ENCODE measurements at places on chromosomes 3 and 15.
A peak's percentile ranks its signal among the peaks of the same experiment; 100 is the strongest.

- no peak for DNase-seq
Measured at GRCh38 chr3:52829906-52830463, 487 bp downstream of the ITIH4 start.

DNA sequence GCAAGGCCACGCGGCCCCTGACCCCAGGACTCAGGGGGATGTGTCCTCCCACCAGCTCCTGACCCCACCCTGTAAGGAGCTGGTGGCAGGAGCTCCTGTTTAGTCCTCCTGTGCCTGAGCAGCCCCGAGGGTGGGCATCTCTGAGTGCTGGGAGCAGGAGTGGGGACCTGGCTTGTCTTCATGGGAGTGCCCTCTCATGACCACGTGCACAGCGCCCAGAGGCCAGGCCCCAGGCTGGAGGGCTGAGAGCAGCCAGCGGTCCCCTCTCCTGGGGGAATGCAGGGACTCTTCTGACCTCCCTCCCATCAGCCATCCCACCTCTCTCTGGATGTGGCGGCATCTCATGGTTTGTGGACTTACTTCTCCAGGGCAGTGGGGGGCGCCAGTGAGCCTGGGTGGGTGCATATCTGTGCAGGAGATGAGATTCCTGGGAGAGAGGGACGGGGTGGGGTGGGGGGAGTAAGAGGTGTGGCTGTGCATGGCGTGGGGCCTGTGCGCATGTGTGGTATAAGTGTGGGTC, 205.6 kb downstream of the TBC1D2B start:
- peak; percentile 39 for DNase-seq

GRCh38 chr3:12590096-12590495, 33.2 kb downstream of the MKRN2 start:
- no peak for DNase-seq

- no peak for DNase-seq
Measured at GRCh38 chr3:8266730-8267131, 234.9 kb upstream of the LMCD1 start.

GRCh38 chr3:25885544-25885943, 95.7 kb downstream of the OXSM start:
- DNase-seq: no peak

DNA sequence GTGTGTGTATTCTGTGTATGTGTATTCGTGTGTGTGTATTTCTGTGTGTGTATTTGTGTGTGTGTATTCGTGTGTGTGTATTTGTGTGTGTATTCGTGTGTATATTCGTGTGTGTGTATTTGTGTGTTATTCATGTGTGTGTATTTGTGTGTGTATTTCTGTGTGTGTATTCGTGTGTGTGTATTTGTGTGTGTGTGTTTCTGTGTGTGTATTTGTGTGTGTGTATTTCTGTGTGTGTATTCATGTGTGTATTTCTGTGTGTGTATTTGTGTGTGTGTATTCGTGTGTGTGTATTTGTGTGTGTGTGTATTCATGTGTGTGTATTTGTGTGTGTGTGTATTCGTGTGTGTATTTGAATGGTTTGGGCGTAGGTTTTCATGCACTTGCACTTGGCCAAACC, 405.4 kb downstream of the SOX2 start:
- no peak for DNase-seq

- no peak for DNase-seq
Measured at GRCh38 chr3:196440041-196440537, 7.9 kb upstream of the UBXN7 start.

- DNase-seq: peak; percentile 45
Measured at GRCh38 chr3:114214542-114215341, 22.6 kb downstream of the ZNF80 start.

GRCh38 chr3:175349168-175349567, 490.0 kb downstream of the NAALADL2 start:
- DNase-seq: no peak

DNA sequence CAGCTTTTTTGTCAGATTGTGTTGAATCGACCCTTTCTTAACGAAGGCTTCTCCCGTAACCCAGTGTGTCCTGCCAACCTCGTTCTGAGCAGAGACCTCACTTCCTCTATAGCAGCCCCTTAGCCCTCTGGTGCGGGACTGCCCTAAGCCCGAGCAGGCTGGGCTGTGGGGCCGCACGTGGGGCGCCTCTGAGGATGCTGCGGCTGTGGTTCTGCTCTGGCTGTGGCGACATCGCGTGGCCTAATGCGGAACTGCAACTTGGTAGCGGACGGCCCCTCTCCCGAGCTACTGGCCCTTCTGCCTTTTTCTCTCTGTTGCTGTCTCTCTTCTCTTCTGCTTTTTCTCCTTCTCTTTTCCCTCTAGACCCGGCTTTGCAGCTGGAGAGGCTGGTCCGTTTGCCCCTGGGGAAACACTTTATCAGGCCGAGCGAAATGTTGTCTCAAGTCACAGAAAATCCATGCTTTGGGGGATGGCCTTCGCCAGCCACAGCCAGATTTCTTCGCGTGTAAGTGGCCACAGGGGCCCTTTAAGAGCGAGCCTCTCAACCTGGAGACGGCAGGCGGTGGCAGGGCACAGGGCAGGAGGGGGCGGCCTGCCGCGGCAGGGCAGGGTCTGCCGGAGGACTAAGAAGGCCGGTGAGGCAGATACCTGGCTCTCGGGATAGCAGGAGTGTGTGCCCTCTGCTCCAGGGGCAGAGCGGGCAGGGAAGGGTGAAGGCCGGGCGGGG, 19.4 kb upstream of the KIF23 start:
- peak; percentile 97 for DNase-seq

- no peak for DNase-seq
Measured at GRCh38 chr15:31101262-31102038, at the start of gene TRPM1. TRPM1 (minus strand) TSS chr15:31101725; CDS start chr15:31081355, 20,370 bp downstream.

DNA sequence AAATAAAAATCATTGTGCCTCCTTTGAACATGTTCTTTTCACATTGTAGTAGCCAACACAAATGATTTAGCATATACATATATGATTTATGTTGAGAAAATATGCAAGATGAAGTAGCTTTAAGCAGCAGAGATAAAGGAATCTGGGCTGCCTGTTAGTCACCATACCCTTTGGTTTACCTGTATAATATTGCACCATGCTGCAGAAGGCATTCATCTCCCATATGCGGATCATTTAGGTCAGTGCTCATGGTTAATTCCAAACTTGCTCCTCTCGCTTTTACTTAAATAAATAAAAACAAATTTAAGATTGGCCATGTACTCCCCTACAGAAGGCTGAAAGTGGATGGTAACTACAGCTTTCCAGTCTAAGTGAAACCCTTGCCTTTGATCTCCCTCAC, 86.7 kb upstream of the TBL1XR1 start:
- DNase-seq: no peak

DNA sequence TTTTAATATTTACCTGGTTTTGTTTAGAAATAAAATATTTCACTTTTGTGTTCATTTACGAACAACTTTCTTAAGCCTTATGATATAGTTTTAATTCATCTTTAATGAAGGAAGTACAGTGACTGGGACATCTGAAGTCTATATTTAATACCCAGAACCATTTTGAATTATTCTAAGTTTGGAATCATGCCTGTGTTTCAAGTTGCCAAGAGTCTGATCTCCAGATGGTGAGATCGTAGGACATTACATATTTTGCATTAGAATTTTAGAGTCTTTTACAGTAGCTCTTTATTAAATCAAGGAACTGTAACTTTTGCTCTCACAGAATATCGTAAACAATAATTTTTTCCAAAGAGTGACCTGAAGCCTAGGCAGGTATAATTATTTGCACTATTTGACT, 420.7 kb downstream of the SI start:
- no peak for DNase-seq

DNA sequence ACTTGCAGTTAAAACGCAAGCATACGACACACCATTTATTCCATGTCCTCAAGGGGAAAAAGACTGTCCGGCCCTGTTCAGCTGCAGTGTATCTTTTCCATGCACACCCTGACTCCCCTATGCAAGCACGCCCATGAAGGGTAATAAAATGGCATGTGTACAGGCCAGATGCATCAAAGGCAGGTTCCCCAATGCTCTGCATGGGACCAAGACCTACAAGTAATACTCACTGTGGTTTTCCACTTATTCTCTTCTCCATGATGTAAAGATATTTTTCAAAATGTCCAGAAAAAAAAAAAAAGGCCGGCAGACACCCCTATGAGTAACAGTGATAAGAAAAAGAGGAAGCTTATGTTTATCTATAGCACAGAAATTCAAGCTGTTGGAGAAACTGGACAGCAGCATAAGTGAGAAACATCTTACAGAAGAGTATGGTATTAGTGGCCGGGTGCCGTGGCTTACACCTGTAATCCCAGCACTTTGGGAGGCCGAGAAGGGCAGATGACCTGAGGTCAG, 70.8 kb downstream of the MCF2L2 start:
- no peak for DNase-seq

- DNase-seq: peak; percentile 48
Measured at GRCh38 chr15:95025924-95026728, 794.8 kb downstream of the MCTP2 start.

- no peak for DNase-seq
Measured at GRCh38 chr3:63891518-63891917, 20.7 kb downstream of the SCAANT1 start.

DNA sequence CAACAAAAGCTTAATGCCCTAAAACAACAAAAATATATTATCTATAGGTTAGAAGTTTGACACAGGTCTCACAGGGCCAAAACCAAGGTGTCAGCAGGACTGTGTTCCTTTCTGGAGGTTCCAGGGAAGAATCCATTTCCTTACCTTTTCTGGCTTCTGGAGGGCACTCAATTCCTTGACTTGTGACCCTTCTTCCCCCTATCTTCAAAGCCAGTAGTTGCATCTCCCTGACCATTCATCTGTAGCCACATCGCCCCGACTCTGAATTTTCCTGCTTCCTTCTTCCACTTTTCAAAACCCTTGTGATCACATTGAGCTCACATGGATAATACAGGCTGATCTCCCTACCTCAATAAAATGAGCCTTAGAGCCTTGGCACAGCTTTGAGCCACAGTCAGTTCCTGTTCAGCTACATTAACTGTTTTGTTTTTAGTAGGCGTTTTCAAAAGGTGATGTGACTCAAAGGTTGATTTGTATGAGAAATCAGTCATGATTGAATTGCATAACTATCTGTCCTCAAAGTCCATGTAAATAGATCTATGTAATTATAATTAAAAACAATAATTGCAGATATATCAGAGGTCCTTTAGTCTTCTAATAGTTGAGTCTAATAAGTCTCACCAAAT, 12.4 kb downstream of the PFN2 start:
- no peak for DNase-seq

GRCh38 chr3:54427941-54428871, 305.9 kb downstream of the CACNA2D3 start:
- peak; percentile 52 for DNase-seq

GRCh38 chr3:15207836-15208504, 1.9 kb downstream of the CAPN7 start:
- no peak for DNase-seq

DNA sequence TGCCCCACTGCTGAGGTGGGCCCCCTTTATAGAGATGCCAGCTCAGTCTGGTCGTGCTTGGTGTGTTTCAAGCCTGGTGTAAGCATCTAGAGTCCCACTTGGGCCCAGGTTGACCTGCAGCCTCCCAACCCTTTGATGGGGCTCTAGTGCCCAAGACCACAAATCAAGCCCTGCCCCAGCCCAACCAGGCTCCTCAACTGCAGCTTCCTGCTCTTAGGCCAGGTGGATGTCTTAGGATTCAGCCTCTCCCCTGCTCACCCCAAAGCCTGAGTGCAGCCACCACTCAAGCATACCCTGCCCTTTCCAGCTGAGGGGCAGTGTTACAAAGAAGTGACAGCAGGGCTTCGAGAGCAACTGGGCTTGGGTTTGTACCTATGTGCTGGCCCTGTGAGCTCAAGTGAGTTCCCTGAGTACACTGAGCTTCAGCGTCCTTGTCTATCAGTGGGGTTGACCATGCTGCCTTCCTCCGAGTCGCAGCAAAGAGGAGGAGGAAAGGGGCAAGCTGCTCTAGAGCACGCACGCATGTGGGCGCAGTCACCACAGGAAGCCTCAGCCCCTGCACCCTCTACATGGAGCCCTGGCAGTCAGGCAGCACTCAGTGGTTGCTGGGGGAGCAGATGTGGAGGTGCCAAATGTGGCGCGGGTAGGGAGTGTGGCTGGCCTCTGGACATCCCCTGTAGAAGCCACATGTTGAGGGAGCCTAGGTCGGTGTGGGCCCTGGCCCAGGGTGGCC, 120.7 kb downstream of the EEFSEC start:
- DNase-seq: no peak

DNA sequence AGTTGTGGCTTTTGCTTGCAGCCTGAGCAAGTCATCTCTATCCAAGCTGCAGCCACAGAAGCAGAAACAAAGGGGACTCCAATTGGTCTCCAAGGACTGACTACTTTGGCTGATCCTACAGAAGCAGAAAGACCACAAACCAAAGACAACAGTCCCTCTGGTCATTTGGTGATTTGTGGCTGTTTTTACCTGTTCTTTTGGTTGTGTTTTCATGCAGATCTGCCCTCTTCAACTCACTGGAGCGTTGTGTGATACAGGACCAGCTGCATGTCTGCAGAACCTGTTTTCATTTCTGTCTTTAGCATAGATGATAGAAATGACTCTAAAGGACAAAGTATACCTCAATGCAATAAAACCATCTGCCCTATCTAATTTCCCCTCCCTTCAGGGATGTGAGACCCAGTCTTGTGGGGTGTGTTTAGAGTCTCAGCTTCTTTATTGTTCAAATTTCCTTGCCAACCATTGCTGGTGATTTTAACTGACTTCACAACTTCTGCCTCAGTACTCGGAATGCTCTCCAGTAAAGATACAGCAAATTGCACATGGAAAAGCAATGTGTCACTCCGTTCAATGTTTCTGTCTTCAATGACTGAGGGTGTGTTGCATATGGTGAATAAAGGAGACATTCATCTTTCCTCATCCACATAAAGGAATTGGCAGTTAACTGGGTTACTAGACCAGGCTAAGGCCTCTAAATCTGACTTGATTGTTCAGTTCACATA, 48.9 kb upstream of the SLC7A14 start:
- no peak for DNase-seq

- DNase-seq: no peak
Measured at GRCh38 chr3:113174304-113174703, 37.1 kb upstream of the BOC start.

GRCh38 chr3:109177908-109178307, 41.4 kb downstream of the C3orf85 start:
- DNase-seq: no peak

- no peak for DNase-seq
Measured at GRCh38 chr15:41013691-41014414, 60.6 kb downstream of the CHAC1 start.

- DNase-seq: no peak
Measured at GRCh38 chr3:137762674-137763593, 1.2 kb upstream of the SOX14 start.

DNA sequence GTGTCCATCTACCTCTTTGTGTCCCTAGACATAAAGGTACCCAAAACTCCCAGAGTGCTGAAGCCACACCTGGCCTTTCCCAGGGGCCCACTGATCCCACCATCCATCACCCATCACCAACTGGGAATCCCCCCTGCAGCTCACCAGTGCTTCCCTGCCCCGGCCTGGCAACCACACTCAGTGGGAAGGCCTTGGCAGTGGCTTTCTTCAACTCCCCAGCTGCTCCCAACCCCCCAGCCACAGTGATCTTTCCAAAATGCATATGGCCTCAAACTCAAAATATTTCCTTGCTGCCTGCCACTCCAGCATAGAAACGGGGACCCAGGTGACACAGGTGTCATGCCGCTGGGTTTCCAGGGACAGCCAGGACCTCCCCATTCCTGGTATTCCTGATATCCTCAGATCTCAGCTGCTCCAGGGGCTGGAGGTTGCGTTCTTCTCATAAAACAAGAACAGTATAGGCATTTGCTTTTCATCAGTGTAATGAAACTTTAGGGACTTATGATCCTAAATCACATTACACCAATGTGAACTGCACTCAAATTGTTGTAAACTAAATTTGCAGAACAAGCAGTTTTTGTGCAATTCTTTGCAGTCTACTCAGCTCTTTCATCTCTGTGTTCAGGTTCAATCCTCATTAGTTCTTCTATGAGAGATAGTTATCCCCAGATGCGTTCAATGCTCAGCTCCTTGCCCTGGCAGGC, 1.3 kb downstream of the OCA2 start:
- DNase-seq: no peak
